ENCODE measurements at places on chromosomes 11 and 22. TPM values are rescaled to one million over a fixed set of nuclear protein-coding genes. Genes with fewer than 3 reads are reported as not detected.
A peak's percentile ranks its signal among the peaks of the same experiment; 100 is the strongest.

DNA sequence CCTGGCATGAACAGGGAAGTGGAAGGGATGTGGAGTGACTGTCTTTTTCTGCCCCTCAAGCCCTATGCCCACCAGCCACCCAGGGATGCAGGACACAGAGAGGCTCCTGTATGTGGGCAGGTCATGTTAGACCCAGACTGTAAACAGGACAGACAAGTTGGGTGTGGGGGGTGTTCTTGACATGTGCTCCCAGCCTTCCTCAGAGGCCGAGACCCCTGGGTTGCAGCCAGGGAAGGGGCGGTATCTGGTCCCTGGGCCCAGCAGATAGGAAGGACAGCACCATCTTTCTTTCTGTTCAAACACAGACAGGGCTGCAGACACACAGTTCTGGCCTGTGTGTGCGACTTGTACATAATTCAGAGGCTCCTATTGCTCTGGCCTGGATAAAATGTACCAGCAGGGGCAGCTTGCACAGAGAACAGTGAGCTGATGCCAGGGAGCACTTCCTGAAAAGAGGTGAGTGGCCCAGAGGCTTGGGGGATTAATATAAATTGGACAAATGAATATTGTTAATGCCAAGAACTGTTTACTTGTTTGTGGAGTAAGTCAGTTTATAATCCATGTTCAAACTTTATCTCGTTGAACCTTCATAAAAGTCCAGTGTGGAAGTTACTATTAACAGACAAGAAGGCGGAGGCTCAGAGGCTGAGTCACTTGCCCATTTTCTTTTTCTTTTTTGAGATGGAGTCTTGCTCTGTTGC is 16.6 kb downstream of the GDPD5 start:
- no peak for DNase-seq

The TUBGCP6 gene
- total RNA-seq, result 39.7 TPM

GRCh38 chr11:93198215-93198845 is 539 bp upstream of the SLC36A4 start:
- DNase-seq, result peak; percentile 56

DNA sequence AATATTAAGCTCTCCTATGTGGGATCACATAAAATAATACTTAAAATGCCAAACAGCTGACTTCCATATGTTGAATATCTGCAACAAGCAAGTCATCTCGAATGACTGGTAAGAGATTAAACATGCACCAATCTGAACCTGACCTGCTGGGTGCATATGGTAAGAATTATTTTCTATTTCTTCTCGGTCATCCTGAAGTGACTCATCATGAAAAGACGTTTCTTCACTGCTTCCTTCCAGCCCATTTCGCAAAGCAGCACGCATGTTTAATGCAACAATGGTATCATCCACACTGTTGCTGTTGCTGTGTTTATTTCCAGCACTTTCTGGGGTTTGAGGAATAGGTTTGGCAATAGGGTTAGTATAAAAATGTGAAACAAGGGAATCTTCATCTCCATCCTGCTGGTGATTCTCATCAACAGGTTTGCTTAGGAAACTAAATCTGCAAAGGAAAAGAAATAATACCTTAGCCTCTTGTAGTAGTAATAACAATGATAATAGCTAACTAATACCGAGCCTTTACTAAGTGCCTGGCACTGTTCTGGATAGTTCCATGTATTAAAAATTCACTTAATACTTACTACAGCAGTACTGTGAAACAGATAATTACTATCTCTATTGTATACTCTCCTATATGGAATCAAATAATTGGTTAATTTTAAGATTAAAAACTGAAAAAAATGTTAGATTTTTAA is 52.0 kb upstream of the CHRNA10 start:
- no peak for DNase-seq

The SLC5A12 gene
- not detected for total RNA-seq

The SCGB1A1 gene
- not detected for total RNA-seq

The OR52A1 gene
- not detected for total RNA-seq

The CWF19L2 gene
- total RNA-seq, result 28.7 TPM

DNA sequence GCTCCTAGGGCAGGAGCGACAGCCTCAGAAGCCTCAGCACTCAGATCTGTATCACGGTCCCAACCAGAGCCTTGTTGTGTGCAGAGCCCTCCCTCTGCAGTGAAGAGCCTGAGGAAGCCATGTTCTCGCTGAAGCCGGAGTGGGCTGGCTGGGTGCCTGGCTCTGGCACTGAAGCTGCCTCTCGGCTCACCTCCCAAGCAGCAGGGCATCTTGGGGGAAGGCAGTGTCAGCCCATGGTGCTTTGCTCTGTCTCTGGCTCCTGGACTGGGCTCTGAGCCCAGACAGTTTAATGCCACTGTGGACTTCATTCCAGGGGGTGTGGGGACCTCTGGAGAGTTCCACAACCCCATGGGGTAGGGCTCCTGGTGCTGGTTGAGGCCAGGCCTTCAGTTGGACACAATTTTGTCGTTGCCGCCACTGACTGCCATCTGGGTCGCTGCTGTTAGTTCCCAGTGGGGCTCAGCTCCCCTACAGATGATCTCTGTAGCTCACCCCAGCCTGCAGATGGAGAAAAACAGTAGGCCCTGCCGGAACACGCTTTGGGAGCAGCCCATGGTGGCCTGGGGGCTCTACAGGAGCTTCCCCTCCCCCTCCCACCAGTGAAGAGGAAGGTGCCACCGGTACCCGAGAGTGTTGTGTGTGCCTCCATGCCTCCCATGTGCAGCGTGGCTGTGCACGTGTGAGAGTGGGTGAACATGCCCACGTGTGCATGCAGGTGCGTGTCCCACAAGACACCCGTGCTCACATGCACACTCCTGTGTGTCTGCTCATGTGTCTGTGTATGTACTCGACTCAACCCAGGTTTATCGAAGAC is 86.5 kb upstream of the B3GAT1 start:
- no peak for DNase-seq

- peak; percentile 97 for DNase-seq
Observed at GRCh38 chr11:13831696-13832095, 130.8 kb upstream of the SPON1 start.

The KBTBD3 gene
- 11.3 TPM for total RNA-seq

- DNase-seq, result no peak
Observed at GRCh38 chr11:108019870-108020540, 11.3 kb downstream of the CUL5 start.

The CABP7 gene
- 0.21 TPM for total RNA-seq

GRCh38 chr11:75445315-75445953 is 12.4 kb upstream of the KLHL35 start:
- peak; percentile 86 for DNase-seq

DNA sequence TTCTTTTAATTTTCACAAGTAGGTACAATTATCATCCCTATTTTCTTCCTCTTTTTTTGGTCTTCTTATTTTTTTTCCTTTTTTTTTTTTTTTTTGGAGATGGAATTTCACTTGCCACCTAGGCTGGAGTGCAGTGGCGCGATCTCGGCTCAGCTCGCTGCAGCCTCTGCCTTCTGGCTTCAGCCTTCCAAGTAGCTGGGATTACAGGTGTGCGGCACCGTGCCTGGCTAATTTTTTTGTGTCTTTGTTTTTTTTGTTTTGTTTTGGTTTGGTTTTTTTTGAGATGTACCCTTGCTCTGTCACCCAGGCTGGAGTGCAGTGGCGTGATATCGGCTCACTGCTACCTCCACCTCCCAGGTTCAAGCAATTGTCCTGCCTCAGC is 16.7 kb downstream of the TOB2 start:
- DNase-seq, result no peak

- no peak for DNase-seq
Observed at GRCh38 chr11:95516786-95517185, 272.8 kb downstream of the FAM76B start.

- DNase-seq, result peak; percentile 76
Observed at GRCh38 chr11:33160136-33160535, 1.1 kb downstream of the CSTF3 start.

The AQP11 gene
- 1.4 TPM for total RNA-seq

The MMP27 gene
- 1.6 TPM for total RNA-seq

DNA sequence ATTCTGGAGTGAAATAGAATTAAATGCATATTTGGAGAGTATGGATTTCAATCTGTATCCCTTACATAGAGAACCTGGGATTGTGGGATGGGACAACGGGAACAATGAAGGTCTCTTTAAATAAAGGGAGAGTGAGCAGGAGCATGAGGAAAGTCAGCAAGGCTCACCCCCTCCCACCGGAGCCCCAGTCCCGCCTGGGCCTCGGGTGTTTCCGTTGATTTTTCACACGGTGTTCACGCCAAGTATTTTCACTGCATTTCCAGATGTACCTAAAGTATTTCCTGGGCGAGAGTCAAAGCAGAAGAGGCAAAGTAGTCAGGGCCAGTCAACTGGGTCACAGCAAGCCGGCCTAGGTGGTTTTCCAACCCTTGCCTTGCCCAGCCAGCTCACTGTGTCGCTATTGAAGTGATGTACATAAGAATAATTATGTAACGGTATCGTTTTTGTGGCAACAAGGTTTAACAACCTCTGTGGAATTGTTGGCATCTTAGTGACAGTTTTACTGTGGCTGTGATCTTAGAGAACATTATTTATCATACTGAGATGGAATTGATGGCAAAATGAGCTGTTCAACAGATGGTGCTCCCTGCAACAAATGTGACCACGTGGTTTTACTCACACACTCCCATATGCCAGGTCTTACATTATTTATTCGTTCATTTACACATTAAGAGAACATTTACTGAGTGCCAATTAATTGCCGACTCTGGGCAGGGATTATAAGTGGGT is 177.3 kb downstream of the ADAMTS15 start:
- DNase-seq, result no peak

DNA sequence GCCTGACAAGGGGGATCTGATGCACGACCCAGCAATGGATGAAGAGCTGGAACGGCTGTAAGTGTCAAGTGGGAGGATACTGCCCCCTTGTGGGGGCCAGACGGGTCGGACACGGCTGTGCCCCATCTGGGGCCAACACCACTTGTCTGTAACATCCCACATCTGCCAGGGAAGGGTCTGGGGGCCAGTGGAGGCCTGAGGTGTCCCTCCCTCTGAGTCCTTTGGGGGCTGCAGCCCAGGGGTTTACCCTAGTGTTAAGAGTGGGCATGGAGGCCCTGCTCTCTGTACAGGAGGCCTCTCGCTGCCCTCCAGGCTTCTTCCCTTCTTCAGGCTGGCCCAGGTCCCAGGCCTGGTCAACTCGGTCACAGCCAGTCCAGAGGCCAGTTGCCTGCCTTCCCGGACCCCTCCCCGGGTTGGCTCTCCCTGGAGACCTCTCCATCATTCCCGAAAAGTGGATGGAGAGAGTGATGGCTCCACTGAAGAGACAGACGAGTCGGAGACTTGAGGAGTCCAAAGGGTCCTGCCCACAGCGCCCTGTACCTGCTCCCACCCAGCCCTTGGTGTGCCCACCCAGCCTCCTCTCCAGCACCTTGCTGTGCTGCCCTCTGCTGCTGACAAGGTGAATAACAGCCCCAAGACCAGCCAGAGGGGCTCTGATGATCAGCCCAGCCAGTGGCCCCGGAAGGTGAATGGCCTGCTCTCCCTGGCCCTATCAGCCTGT is 15.4 kb downstream of the ARFGAP2 start:
- DNase-seq, result peak; percentile 85

- DNase-seq, result peak; percentile 75
Observed at GRCh38 chr11:35919244-35919643, 24.6 kb upstream of the LDLRAD3 start.

GRCh38 chr11:7353100-7353499 is 101.4 kb downstream of the SYT9 start:
- DNase-seq, result no peak

DNA sequence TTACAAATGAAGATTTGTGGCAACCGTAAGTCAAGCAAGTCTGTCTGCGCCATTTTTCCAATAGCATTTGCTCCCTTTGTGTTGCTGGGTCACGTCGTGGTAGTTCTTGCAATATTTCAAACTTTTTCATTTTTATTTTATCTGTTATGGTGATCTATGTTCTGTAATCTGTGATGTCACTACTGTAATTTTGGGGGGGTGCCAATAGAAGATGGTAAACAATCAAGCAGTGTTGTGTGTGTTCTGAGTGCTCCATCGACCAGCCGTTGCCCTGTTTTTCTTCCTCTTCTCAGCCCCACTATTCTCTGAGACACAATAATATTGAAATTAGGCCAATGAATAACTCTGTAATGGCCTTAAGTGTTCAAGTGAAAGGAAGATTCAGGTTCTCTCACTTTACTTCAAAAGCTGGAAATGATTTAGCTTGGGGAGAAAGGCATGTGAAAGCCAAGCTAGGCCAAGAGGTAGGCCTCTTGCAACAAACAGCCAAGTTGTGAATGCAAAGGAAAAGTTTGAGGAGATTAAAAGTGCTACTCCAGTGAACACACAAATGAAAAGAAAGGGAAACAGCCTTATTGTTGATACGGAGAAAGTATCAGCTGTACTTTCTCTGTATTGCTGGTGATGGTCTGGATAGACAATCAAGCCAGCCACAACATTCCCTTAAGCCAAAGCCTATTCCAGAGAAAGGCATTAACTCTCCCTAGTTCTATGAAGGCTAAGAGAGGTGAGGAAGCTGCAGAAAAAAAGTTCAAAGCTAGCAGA is 7.5 kb downstream of the ZC3H12C start:
- peak; percentile 11 for DNase-seq

DNA sequence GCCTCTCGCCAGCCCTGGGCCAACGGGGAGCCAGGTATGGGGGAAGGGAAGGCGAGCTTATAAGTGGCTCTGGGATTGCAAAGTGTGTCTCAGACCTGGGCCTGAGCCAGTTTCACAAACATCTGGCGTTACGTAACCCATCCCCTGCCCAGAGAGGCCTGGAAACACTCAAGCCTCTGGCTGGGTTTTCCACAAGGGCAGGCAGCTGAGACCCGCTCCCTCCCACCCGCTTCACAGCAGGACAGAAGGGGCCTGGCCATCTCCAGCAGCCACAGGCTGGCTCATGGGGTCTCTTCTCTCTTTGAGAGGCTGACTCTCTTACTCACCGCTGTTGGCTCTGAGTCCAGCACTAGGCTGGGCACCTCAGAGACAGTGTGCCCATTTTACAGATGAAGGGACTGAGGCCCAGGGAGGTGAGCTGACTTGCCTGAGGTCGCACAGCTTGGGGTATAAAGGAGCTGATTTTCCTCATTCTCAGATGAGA is 44.5 kb downstream of the TRIOBP start:
- DNase-seq, result peak; percentile 98

GRCh38 chr11:87020764-87021365 is 16.9 kb upstream of the TMEM135 start:
- DNase-seq, result no peak

GRCh38 chr11:83990160-83990733 is 704.1 kb upstream of the CCDC90B start:
- peak; percentile 26 for DNase-seq

DNA sequence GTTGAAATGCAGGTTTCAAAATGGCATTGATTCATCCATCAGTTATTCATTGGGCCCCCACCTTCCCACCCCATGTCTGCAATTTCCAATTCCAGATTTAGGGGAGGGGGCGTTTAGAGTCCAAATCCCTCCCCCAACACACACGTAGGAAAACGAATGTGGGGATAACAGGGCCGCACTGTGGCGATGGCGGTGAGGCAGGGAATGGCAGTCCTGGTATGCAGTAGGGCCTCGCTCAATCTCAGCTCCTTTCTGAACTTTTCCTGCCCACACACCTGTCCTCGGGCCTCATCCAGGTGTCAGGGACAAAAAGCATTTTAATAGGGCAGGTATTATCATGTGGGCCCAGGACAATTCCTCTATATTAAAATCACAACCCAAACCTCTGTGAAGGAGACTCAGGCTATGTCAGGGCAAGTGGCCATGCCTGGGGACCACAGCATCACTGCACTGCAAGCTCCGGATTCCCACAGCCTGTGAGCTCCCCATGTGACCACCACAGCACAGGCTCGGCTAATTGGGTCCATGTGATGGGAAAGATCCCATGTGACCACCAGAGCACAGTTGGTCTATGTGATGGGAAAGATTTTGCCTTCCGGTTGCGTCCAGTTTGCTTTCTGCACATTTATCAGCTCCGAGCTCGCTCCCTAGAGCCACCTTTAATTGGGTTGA is 44.5 kb downstream of the RTL6 start:
- no peak for DNase-seq

The OR5P2 gene
- total RNA-seq, result not detected

The STK33 gene
- 8.2 TPM for total RNA-seq

The TMEM191C gene
- total RNA-seq, result not detected

GRCh38 chr11:125514336-125515101 is 18.5 kb upstream of the FEZ1 start:
- no peak for DNase-seq
